ENCODE measurements at places on chromosomes 2 and 18.

DNA sequence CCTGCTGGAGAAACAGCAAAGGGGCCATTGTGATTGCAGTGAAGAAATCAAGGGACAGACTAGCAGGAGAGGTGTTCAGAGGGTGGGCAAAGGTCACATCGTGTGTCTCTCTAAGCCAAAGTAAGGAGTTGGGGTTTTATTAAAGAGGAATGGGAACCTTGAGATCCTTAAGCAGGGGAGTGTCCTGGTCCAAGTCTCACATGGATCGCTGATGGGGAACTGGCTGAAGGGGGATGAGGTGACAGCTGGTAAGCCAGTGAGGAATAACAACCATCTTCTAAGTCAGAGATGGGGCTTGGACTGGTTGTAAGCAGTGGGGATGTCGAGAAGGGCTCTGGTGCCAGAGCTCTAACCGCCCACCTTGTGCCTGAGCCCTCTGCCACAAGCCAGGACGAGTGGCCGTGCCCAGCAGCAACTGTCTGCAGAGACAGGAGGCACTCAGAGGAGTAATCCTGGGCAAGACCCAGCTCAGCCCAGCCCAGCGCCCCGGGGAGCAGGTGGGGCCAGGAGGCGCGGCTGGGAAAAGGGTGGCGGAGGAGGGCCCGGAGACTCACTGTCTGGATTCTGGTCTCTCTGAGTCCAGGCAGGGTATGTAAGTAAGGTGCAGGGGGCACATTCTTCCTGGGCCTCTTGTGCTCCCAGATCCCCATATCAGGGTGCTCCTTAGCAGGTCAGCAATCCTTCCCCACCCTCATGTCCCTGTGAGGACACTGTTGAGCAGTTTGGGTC lies 13.7 kb downstream of the WNT10A start:
- no peak for DNase-seq

DNA sequence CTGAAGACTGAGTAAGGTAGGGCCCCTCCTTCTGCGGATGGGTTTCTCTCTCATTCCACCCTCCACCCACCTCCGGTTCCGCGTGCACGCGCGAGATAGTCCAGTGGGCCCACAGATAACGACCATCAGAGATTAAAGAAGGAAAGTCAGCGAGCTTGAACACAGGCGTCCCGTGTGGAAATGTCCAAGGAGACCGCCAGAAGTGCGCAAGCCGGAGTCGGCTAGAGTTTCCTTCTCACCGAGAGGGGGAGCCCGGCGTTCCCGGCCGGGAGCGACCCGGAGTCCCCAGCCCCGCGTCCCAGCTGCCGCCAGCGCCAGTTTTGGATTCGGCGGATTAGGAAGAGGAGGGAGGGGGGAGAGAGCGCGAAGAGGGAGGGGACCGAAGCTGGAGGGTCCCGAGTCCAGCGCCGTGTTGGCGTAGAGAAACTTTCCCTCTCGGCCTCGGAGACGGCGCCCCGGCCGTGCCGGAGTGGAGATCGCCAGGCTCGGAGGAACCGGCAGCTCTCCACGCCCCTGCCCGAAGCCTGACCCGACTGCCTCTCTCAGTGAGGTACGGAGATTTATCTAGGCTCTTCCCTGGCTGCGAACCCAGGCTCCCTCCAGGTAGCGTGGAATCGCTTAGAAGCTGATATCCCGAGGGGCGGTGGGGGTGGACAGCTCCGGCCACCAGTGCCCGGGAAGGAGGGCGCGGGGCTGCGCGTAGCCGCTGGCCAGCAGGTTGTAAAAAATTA lies at the start of gene GULP1:
GULP1 (plus strand) TSS at position 258 of the 731 bp plus-strand sequence. CDS start 185,829 bp downstream, outside the sequence.
- peak; percentile 67 for DNase-seq

DNA sequence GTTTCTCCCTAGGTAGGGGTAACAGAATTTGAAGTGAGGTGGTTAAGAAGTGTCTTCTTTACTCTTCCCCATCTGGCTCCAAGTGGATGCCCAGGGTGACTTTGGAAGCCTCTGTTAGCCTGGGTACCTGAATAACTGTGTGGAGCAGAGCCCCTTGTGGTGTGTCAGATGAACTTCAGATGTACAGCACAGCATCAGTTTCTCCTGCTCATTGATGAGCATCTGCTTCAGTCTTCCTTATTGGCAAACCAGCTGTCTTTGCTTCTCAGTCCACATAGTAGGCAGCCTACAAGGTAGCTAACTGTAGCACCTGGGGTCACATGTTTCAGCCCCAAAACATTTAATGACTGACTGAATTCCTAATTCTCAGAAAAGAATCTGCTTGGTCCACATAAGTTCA lies 56.2 kb upstream of the ATP8B1 start:
- DNase-seq: peak; percentile 21

- no peak for DNase-seq
Observed at GRCh38 chr2:172366596-172367150, 60.7 kb upstream of the ITGA6 start.

DNA sequence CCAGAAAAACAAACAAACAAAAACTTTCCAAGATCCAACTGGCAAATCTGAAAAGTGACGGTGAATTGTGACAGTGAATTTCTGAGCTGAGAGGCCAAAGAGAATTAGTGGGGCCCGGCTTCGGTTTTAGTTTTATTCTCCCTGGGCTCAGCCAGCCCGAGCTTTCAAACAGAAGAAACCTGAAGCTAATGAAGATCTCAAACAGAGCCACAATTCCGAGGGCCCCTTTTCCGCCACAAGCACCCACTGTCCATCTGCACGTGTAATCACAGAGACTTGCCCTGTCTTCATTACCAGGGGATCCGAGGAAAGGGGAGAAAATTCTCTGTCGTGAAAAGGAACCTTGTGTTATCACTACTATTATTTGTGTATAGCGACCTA lies 4.2 kb upstream of the ONECUT2 start:
- DNase-seq: no peak

GRCh38 chr2:153020201-153020600 lies 301.8 kb downstream of the ARL6IP6 start:
- DNase-seq: no peak

GRCh38 chr2:200397785-200398184 lies 91.3 kb downstream of the SPATS2L start:
- peak; percentile 69 for DNase-seq
